ENCODE measurements at places on chromosomes 6 and 20. TPM values are rescaled to one million over a fixed set of nuclear protein-coding genes. Genes with fewer than 3 reads are reported as not detected.

Gene TBXT
- not detected for total RNA-seq

Gene ADGRF5
- total RNA-seq = 2.5 TPM

Gene KCNQ5
- 0.96 TPM for total RNA-seq

Gene PLTP
- total RNA-seq = 46.7 TPM

Gene SPDEF
- 0.44 TPM for total RNA-seq

Gene GDAP1L1
- not detected for total RNA-seq

Gene PPIL6
- total RNA-seq = 0.84 TPM

GRCh38 chr6:41427642-41428335 lies 92.4 kb downstream of the NCR2 start:
- peak; percentile 64 for ATAC-seq

GRCh38 chr6:116268589-116269293 lies 11.0 kb downstream of the TSPYL1 start:
- ATAC-seq = peak; percentile 66

DNA sequence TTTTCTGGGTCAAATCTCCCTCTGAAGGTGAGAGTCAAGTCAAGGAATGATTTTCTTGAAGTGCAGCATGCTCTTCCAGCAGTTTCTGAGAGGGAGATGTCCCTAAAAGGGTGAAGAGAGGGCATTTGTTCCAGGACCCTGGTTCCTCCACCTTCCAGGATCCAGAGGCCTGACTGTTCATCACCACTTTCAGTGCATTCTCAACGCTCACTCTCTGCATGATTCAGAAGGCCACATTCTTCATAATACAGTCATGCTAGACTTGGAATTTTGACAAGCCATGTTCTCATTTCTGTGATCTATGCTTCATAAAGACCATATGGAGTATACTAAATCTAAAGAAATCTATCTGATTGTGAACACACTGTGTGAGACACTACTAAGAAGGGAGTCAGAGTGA lies 85.1 kb downstream of the PDE7B start:
- peak; percentile 75 for ATAC-seq

- ATAC-seq = no peak
These were observed 184.4 kb downstream of the MEI4 start for GRCh38 chr6:77837034-77837784.

DNA sequence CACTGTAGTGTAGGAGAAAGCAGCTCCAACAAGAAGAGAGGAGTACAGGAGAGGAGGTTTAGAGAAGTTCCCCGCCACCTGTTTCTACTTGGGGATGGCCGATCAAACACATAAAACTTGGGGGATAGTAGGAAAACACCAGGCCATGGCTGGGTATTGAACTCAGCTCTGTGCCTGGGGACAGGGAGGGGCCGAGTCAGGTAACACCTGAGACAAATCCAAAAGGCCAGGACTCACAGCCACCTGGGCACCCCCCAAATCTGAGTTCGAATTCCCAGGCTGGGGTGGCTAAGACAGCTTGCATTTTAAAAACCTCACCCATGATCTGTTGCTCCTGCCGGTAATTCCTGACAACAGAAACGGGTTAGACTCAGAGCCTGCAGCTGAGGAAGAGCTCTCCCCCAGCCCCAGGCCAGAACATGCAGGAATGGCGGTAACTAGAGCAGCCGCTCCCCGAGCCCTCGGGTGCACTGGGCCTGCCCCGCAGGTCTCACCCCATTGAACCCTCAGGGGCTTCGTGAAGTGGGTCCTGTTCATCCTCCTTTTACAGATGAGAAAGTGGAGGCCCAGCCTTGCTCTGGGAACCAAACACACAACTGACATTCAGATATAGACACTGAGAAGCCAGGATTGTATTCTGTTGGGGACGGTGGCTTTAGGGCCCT lies 61.0 kb downstream of the TCP11 start:
- peak; percentile 26 for ATAC-seq

GRCh38 chr6:4349931-4350330 lies 214.6 kb upstream of the ECI2 start:
- ATAC-seq = no peak

- no peak for ATAC-seq
These were observed 1.9 kb upstream of the SRSF3 start for GRCh38 chr6:36592221-36592655.

DNA sequence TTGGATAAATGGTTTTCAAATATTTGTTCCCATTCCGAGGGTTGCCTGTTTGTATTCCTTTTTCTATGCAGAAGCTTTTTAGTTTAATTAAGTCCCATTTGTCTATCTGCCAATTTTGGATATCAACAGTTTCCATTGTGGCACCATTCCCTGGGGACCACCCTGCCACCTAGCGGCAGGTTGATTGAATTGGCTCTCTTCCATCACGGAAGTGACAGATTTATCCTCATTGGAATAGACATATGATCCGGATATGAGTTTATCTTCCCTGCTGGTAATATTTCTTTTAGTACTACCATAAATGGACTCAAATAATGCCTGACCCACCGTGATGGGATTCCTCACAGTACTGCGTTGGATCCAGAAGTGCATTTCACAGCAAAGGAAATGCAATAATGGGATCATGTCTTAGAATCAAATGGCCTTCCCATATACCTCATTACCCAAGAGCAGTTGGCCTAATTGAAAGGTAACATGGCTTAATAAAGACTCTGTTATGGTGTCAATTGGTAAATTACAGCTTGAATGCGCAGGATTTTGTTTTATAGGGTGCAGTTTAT lies 327.0 kb downstream of the BMP2 start:
- ATAC-seq = no peak

DNA sequence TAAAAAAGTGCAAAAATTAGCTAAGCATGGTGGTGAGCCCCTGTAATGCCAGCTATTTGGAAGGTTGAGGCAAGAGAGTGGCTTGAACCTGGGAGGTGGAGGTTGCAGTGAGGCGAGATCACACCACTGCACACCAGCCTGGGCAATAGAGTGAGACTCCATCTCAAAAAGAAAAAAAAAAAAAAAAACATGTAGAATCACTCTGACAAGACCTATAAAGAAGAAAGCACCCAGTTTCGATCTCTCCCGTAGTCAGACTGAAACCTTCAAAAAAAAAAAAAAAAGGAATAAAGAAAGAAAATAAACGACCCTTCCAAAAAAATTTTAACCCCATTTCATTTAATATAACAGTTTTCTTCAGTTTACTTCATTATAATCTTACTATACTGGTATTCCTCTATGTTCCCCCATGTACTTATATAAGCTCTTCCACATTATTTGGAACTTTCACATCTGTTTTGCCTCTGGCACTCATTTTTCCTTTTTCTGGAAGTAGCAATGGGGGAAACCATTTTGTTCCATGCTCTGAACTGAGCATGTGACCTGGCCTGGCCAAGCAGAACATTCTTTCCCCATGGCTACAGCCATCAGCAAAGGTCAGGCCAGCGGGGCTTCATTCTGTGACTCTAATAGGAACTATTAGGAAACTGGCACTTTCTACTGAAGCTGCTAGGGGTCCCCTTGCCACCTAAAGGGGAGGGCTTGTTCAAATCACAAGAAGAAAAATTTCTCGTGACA lies 9.6 kb downstream of the SLC18B1 start:
- no peak for ATAC-seq

DNA sequence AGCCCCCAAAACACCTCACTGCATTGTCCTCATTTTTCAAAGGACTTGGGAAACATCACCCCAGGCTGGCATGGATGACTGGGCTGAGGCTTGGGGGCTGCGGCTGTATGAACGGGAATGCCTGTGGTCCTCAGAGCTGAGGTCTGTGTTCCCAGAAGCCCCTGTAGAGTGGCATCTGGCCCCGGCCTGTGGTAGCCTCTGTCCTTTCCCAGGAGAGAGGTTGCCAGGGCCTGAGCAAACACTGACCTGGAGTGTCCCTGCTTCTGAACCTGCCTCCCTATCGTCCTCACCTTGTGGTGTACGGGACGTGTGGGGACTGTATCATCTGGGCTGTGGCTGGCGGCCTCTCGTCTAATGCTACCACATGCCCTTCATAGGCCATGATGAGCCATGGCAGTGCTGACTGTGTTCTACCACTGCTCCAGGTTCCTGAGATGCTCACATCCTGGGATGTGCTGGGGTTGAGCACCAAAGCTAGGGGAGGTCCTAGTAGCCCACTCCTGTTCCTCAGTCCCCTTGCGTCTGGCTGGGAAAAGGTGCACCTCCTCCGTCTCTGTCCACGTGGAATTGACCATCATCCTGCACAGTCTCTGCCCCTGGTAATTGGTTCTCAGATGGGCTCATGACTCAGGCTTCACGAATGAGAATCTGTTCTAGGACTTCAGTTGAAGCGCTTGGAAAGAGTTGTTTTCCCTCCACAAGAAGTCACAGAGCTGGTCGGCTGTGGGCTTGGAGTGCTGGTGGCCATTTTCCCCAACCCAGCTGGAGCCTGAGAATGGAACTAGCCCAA lies 27.6 kb downstream of the PHACTR3 start:
- ATAC-seq = no peak

GRCh38 chr6:148037496-148037895 lies 305.1 kb upstream of the SASH1 start:
- no peak for ATAC-seq

- ATAC-seq = no peak
These were observed 421.0 kb downstream of the TENT5A start for GRCh38 chr6:81331526-81331925.

- ATAC-seq = no peak
These were observed 5.2 kb upstream of the FOXO3 start for GRCh38 chr6:108555399-108556052.

GRCh38 chr6:54586251-54586650 lies 260.3 kb upstream of the FAM83B start:
- ATAC-seq = peak; percentile 82

DNA sequence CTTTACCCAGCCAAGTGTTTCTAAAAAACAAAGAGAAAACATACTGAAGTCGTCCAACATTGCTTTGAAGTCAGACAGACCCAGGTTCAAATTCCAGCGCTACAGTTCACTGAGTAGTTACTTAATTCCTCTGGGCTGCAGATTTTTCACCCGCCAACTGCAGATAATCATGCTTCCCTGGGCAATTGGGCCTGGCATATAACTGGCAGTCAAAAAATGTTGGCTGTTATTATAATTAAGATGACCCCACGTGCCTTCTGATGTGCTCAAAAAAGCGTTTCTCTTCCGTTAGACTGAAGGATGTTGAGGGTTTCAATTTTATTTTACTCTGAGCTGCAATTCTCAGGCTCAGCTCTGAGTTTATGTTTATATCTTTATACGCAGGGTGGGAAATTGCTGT lies 156.1 kb upstream of the CITED2 start:
- no peak for ATAC-seq

GRCh38 chr6:169832247-169832948 lies 81.0 kb downstream of the ERMARD start:
- peak; percentile 28 for ATAC-seq

DNA sequence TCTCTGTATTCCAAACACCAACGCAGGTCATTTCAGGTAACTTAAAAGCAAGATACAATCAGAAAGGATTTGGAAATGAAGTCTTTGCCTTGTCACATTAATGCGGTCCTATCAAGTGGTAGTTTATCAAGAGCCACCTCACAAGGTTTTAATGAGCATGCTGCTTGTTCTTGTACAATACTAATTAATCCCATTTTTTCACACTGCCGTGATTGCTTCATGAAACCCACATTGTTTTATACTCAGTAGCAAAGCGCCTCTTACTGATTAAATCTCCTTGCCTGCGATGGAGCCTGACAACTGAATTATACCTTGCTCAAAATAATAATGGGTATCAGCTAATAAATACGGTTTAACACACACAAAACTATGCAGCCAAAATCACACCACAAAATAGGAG lies 234.1 kb upstream of the TSHZ2 start:
- ATAC-seq = no peak

DNA sequence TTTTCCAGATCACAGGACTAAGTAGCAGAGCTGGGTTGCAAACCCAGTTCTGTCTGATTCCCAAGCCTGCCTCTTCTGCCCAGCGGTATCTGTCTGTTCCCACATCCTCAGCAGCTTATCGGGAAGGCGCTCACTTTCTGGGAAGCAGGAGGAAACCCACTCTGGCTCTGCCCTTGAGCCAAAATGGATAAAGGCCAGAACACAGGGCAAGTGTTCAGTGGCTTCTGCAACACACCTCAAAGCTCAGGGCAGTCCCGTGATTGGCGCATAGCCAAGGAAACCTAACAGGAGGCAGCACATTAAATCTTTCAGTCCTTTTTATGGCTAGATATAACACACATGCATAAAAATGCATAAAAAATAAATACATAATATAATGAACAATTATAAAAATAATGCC lies 262.2 kb downstream of the NRN1 start:
- ATAC-seq = no peak

DNA sequence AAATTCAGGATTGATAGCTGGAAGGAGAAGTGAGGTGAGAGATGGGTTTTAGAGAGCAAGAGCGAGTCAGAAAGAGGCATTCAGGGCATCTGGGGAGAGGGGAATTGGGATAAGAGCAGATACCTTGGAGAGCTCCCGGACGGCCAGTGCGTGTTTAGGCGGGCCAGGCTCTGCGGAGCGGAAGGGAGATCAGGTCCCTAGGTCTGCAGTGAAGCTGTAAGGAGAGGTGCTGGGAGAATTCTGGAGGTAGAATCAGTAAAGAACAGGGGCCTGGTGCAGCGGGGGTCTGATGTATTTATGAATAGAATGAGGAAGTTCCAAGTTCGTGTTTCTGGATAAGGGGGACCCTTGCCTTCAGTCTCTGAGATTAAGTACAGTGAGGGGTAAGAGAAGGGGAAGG lies 47.4 kb upstream of the FAM83D start:
- no peak for ATAC-seq

DNA sequence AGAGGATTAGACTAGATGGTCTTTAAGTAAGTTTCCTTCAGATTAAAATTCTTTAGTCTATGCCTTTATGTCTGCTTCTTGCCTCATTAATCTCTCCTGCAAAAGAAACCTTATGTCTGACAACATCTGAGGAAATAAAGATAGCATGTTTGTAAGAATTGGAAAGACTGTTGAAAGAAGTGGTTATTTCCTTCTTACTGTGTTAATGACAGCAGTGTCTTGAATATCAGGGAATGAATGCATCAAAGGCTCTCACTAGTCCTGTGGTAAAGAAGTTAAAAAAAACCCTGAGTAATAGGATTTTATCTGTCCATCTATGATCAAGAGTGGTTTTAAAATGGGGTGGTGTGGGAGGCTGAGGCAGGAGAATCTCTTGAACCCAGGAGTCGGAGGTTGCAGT lies 302.0 kb downstream of the PRL start:
- no peak for ATAC-seq

DNA sequence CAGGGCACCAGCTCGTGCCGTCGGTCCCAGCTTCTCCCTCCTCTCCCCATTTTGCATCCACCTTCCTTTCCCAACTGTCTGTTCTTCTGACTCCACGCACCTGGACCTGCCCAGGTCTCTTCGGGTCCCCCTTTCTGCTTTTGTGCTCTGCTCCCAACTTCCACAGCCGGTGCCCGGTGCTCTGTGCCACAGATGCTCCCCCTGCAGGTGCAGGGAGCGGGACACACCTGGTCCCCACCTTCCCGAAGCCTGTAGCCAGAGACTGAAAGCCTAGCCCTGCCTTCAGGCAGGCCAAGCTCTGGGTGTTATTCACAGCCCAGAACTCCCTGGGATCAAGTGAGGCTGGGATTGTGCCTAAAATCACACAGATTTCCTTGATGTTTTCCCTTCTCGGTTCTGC lies 24.6 kb upstream of the BMP7 start:
- peak; percentile 63 for ATAC-seq
